ENCODE measurements at places on chromosomes 7 and 10. TPM values are rescaled to one million over a fixed set of nuclear protein-coding genes. Genes with fewer than 3 reads are reported as not detected.
A peak's percentile ranks its signal among the peaks of the same experiment; 100 is the strongest.

DNA sequence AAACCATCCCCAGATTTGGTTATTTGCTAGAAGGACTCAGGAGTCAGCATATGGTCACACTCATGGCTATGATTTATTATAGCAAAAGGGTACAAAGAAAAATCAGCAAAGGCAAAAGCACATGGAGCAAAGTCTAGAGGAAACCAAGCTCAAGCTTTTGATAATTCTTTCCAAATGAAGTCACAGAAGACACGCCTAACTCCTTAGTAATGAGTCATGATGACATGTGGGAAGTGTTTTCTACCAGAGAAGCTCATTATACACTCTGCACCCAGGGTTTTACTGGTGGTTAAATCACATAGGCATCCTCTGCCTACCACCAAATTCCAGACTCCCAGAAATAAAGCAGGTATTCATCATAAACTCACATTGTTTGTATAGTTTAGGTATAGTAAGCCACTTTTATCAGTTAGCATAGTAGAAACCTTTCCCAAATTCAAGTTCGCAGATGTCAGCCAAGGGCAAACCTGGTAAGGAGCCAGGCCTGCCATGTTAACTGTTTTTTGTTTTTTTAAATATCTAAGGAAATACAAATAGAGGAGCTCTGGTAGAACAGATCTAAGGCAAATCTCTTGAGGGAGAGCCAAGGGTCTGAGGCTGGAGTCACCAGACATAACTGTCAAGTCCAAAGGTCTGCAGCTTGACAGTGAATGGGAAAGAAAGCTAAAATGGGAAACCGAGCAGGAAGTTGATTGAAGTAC lies 15.4 kb upstream of the HIBADH start:
- H3K27ac ChIP-seq, result no peak overlapping the region
- no peaks in the 10 kb centered on the region for H3K36me3 ChIP-seq
- no peaks in the 10 kb centered on the region for H3K4me1 ChIP-seq

DNA sequence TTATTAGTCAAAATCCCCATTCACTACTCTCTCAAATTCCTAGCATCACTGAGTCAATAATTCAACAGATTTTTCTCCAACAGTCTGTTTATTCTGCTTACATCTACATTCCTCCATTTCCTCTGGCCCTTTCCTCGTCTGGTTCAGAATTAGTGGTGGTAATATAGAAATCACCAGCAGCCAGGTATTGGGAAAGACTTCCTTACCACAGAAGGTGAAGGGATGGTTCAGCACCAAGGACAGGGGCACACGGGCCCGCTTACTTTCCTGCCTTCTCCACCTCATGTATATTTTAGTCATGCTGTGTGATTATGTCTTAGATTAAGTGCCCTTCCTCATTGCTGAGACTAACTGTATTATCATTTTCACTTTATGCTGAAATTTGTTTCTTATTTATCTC lies 70.4 kb upstream of the APBB1IP start:
- H3K36me3 ChIP-seq, result no peaks in the 10 kb centered on the region
- no peak overlapping the region for H3K27ac ChIP-seq
- no peaks in the 10 kb centered on the region for H3K4me1 ChIP-seq
- H3K4me3 ChIP-seq, result no peak overlapping the region

- no peaks in the 10 kb centered on the region for H3K27me3 ChIP-seq
- H3K27ac ChIP-seq, result no peak overlapping the region
- DNase-seq, result no peak
- no peak overlapping the region for H3K4me3 ChIP-seq
- H3K4me1 ChIP-seq, result no peaks in the 10 kb centered on the region
- H3K36me3 ChIP-seq, result peaks cover 2% of the 10 kb centered on the region
Measured at GRCh38 chr10:18610517-18610916, 40.9 kb downstream of the NSUN6 start.

DNA sequence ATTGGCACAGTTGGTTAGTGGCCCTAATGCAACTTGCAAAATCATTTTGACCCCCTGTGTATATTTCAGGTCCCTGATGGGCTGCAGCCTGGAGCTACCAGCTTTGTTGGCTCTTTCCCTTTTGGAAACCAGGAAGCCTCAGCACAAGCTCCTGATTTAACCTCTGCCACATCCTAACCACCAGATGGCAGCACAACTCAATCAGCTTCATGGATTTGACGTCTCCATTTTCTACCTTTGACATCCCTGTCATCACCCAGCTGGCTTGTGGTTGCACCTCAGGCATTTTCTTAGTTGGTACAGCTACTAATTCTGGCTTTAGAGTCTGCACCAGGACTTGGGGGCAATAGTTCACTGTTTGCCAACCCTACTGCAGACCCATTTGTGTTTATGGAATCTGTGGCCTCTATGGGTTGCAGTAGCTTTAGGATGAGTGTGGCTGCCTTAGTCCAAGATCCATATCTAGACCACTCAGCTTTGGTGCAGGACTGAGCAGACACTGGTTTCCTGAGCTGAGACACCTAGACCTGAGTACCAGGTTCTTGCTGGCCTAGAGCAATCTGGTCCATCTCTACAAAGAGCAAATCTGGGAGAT lies 456.2 kb downstream of the REEP3 start:
- no peaks in the 10 kb centered on the region for H3K4me1 ChIP-seq
- DNase-seq, result peak; percentile 63
- H3K27ac ChIP-seq, result no peak overlapping the region
- no peaks in the 10 kb centered on the region for H3K27me3 ChIP-seq

GRCh38 chr10:80661526-80661925 lies 123.8 kb downstream of the SH2D4B start:
- H3K36me3 ChIP-seq, result no peaks in the 10 kb centered on the region
- H3K4me3 ChIP-seq, result no peak overlapping the region
- DNase-seq, result no peak
- 0 out of 2 replicates have a peak, but pooled peaks cover 2% of the 10 kb centered on the region for H3K4me1 ChIP-seq
- no peak overlapping the region for H3K27ac ChIP-seq

DNA sequence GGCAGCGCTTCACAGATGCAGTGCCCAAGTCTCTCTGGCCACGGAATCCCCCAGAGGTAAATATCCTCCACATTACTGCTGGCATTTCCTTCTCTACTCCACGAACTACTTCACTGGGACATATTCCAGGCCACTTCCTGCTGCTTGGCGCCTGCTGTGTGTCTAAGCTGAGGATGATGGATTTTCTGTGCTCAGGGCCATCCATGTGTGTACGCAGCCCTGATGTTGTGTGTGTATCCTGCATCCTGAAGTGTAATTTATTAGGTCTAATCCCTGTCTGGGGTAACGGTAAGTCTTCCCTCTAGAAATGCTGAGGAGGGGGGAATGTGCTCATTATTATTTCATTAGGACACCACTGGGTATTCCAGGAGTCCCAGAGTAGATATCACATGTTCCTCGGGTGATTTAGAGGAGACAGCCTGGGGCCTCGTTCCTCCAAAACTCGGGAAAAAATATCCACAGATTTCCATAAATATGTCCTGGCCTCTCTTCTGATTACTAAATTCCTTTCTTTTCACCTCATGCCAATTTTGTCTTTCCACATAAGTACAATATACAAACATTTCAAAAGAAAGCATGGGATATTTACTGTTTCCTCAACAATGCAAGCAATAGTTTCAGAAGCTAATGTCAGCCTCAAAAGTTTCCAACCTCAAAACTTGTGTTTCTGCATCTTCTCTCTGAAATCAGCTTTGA lies 25.5 kb upstream of the HABP2 start:
- H3K4me1 ChIP-seq, result no peaks in the 10 kb centered on the region
- no peak overlapping the region for H3K4me3 ChIP-seq

DNA sequence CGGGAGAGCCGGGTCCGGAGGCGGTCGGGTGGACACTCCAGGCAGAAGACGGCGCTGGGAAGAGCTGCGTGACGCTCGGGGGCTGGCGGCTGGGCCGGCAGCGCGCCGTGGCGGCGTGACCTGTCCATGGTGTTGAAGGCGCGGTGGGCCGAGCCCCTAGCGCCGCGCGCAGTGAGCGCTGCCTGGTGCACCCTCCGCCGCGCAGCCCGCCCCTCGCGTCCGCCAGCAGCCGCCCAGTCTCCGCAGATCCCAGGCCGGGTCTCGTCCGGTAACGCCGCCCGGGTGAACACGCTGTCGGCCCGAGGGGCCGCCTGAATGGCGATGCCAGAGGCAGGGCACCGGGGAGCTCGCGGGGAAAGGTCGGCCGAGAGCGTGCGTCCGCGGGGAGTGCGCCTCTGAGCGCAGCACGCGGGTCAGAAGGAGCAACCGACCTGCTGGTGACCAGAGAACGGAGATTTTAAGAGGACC lies 657 bp upstream of the TMEM178B start:
- H3K27me3 ChIP-seq, result no peaks in the 10 kb centered on the region
- H3K4me1 ChIP-seq, result no peaks in the 10 kb centered on the region
- H3K4me3 ChIP-seq, result peak overlapping the region; percentile 89
- DNase-seq, result no peak
- H3K36me3 ChIP-seq, result peaks cover 7% of the 10 kb centered on the region

DNA sequence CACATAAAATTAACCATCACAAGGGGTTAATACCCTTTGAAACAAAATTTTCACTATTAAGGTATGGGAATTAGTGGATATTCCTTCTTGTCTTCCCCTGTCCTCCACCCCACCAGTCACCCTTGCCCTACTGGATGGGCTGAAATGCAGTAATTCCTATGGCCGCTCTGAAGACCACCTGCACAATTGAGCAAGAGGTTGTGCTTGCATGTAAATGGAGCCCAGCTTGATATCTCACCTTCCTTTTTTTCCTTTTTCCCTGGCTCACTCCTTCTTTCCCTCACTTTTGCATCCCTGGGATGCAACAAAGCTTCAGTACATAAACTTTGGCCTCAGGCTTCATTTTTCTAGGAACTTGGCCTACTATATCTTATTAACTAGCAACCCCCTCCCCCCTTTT lies 184.6 kb downstream of the SNX10 start:
- H3K27ac ChIP-seq, result no peak overlapping the region
- no peak for DNase-seq
- peaks cover 3% of the 10 kb centered on the region for H3K4me1 ChIP-seq

- DNase-seq, result no peak
- no peaks in the 10 kb centered on the region for H3K27me3 ChIP-seq
- H3K4me3 ChIP-seq, result no peak overlapping the region
- H3K4me1 ChIP-seq, result no peaks in the 10 kb centered on the region
- H3K27ac ChIP-seq, result no peak overlapping the region
Measured at GRCh38 chr7:150458235-150458634, 7.8 kb downstream of the GIMAP8 start.

Gene ANXA8L1
- total RNA-seq, result not detected

Gene CH25H
- 1.0 TPM for total RNA-seq

Gene ARHGAP22
- total RNA-seq, result 6.9 TPM

Data from H9 (cell line).